ENCODE measurements at places on chromosomes 12 and 14.
A peak's percentile ranks its signal among the peaks of the same experiment; 100 is the strongest.

GRCh38 chr12:103833891-103834290 is 7.1 kb downstream of the NT5DC3 start:
- no peak for DNase-seq

GRCh38 chr12:3920351-3921150 is 47.4 kb upstream of the PARP11 start:
- peak; percentile 16 for DNase-seq

GRCh38 chr12:79938843-79939242 is 3.9 kb upstream of the PPP1R12A start:
- DNase-seq: no peak

DNA sequence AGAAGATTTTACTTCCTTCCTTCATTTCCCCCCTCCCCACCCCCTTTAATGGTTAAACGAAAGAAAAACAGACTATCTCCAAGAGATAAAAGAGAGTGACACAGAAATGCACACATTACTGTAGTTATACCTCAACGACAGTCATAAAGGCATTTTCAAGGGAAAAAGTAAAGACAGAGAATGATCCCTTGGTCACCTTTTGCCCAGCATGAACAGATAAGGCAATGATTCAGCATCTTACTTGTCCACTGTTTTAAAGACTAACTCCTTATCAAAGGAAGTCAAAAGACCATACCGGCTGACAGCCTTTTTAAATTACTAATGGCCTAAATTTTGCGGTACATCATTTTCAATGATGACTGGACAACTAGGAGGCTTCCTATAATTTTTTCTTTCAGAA is 326.6 kb downstream of the PAWR start:
- DNase-seq: no peak

GRCh38 chr12:29238822-29239291 is 89.8 kb downstream of the FAR2 start:
- DNase-seq: peak; percentile 47

- no peak for DNase-seq
These were observed 57.2 kb downstream of the TSPAN19 start for GRCh38 chr12:84978921-84979320.

Data from choroid plexus epithelial cell (primary cell).